Foreskin keratinocyte (primary cell): ENCODE measurements at places on chromosomes 12 and 14. TPM values are rescaled to one million over a fixed set of nuclear protein-coding genes. Genes with fewer than 3 reads are reported as not detected.

The TSPAN8 gene
- not detected in 2 replicates for total RNA-seq

The IRAK4 gene
- 10.8 and 11.2 TPM in 2 replicates for total RNA-seq

The OR4N5 gene
- not detected in 2 replicates for total RNA-seq

The PZP gene
- not detected in 2 replicates for total RNA-seq

The ASPG gene
- 0.11 and 0.14 TPM in 2 replicates for total RNA-seq

The KLHDC1 gene
- 0.49 and 0.71 TPM in 2 replicates for total RNA-seq

The ARHGEF40 gene
- 13.6 and 20.7 TPM in 2 replicates for total RNA-seq

The AVPR1A gene
- not detected in 2 replicates for total RNA-seq

The LRRK2 gene
- total RNA-seq: 0.32 and 0.58 TPM in 2 replicates

DNA sequence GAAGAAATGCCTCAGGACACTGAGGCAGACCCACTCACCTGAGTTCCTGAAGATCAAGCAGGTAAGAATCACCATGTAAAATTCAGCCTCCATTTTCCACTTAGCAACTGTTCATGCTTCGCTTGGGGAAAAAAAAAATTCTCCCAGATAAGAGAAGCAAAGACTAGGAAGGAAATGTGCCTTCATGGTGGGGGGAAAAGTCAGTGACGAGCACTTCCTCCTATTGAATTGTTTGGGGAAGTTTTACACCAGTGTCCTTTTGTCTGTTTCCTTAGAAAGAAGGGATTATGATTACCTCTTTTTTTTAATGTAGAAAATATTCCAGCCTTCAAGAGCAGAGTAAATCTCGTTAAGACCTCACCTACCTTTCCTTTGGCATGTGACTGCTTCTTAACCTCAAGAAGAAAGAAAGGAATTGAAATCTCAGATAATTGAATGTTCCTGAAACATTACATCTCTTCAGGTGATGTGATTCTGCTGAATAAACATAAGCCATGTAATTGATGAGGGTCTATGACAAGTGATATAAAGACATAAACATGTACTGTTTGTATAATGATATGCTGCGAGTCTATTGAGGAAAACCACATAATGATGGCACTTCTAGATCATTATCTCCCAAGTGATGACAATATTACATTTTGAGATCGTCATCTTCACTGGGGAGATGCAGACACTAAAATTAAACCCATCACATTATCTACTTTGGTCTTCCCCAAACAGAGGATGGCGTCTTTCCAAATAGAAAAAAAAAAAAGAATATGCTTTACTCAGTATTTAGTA lies at the start of gene PTPRB:
Gene PTPRB, minus strand, starts transcription at position 127 of the 783 bp plus-strand sequence. Its CDS starts 34 bp downstream, at position 93.
- no peak for DNase-seq

DNA sequence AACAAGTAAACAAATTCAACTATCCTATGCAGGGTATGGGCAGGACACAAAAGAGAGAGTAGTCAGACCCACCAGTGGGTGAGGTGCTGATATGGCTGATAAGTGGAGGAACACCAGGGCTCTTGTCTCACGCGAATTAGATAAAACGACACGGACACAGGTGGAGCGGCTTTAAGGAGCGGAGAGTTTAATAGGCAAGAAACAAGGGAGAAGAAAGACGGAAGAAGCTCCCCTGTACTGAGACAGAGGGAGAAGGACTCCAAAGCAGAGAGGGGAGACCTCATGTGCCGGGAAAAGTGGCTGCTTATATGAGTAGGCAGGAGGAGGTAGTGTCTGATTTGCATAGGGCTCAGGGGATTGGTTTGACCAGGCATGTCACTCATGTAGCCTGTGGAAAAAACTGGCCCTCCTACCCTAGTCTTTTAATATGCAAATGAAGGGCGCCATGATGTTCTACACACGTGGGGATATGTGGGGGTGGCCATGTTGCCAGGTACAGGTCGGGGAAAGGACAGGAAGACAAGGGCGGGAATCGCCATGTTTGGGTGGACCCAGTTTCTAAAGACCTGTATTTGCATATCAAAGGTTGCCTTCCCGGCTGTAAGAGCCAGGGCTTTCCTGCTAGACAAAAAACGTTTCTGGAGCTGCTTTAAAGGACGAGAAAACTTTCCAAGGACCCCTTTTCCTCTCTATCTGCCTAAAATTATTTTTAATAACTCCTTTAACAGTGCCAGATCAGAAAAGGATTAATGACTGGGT lies 28.8 kb downstream of the RPGRIP1 start:
- peak; percentile 94 for DNase-seq

- no peak for DNase-seq
Observed at GRCh38 chr14:45242706-45243105, 10.3 kb downstream of the MIS18BP1 start.

GRCh38 chr14:93592786-93593185 lies 162.0 kb downstream of the UNC79 start:
- no peak for DNase-seq

DNA sequence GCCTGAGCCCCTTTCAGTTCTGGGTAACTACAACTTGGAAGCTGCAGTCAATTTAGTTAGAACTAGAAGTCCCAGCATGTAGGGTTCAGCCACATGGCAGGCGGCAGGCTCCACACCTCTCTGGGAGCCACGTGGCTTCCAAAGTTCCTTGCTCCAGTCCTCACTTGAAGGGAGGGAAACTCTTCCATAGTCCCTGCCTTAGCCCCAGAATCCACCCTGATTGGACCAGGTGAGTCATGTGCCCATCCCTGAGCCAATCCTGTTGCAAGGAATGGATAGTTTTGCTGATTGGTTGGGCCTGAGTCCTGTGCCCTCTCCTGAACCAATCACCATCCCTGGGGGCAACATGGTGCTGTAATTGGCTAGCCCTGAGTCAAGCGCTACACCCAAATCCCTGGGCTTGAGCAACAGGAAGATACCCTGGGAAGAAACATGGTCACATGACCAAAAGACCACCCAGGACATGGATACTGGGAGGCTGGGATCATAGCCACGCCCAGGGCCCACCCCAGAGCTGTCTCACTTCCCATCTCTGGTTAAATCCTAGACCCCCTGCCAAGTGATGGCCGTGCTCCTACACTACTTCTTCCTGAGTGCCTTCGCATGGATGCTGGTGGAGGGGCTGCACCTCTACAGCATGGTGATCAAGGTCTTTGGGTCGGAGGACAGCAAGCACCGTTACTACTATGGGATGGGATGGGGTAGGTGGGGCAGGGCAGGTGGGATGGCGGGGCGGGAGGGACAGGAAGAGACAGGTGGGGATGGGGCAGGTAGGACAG lies 154.7 kb downstream of the ADGRD1 start:
- no peak for DNase-seq

DNA sequence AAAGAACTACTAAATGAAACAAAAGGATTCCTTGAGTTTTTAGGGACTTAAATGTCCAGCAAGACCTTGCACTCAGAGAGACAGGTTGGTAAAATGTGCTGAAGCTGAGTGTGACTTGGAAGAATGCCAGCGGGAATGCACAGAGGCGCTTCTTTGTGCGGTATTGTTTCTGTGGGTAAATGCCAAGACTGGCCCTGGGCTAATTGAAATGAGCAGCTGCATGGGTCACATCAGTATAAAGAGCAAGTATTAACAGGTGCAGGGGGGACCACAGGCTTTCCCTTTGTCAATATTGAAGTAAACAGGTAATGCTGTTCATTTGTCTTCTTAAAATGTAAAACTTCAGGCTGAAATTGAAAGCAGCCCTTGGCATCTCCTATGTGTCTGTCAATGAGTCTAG lies 74.3 kb downstream of the LMO3 start:
- DNase-seq: peak; percentile 37

GRCh38 chr14:68391311-68392014 lies 401.4 kb downstream of the ZFP36L1 start:
- no peak for DNase-seq

GRCh38 chr14:22391908-22392565 lies 197.0 kb downstream of the DAD1 start:
- peak; percentile 47 for DNase-seq

- DNase-seq: no peak
Observed at GRCh38 chr14:34111505-34111904, 160.6 kb upstream of the EGLN3 start.

DNA sequence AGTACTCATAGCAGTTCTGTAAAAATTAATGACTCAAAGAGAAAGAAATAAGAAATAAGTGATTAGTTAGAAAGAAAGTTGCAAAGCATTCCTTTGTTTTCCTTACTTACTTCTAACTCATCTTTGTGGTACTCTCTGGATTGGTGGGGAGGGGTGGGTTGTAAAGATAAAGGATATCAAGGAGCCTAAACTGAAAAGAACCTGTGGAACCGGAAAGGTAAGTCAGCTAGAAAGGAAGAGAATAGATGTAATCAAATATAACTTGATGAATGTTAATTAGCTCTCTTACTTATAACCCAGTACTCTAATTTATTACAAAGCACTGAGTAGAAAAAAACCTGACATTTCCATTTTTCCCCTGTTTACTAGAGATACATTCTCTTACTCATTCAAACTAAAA lies 37.5 kb upstream of the KRR1 start:
- no peak for DNase-seq

DNA sequence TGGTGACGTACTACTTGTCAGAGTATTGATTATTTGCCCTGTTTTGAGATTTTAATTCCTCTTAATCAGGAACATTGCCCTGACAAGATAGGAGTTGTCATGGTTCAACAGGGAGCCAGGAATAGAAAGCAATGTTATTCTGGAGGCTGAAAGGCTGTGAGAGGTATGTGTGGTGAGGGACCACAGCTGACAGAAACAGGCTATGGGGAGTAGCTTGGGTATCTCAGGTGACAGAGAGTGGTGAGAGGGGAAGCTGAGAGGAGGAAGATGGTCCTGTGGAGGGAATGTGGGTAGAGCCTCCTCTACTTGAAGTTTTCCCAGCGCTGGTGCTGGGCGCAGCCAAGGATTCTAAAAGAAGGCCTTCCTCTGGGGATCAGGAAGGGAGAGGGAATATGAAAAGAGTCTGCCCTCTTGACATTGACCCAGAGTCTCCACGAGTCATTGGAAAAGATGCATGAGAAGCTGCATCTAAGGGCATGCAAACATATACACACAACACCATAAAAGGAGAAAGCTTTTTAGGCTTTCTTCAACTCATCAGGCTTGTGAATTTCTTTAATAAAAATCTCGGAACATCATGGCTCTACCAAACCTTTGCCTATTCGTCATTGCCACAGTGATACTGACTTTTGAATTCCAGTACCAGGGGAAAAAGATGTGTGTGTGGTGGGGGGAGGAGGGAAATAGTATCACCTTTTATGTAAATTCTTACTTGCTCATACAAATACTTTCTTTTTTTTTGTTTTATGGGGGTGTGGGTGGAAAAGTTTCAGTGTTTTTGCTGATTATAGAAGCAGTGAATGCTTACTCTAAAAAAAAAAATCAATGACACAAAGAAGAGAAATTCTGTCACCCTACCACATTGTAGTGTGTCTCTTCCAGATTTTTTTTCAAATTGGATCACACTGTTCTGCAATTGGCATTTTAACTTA lies 39.9 kb upstream of the DHRS7 start:
- no peak for DNase-seq

- no peak for DNase-seq
Observed at GRCh38 chr14:100810861-100811461, 15.0 kb upstream of the MEG3 start.

DNA sequence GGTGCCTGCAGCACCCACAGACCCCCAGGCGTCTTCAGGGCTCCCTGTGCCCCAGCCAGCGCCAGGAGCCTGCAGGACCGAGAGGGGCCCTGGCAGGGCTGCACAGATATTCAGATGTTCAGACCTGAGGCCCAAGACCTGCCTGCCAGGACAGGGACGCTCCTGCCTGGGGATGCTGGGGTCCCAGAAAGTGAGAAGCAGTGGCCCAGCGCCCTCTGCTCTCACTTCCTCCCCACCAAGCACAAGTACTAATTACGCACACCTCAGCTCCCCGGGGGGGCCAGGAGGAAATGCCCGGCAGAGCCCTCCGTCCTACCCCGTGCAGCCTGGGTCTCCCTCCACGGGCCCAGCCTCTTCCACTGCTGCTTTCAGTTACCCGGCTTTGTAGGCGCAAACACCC lies 28.8 kb upstream of the INF2 start:
- no peak for DNase-seq

DNA sequence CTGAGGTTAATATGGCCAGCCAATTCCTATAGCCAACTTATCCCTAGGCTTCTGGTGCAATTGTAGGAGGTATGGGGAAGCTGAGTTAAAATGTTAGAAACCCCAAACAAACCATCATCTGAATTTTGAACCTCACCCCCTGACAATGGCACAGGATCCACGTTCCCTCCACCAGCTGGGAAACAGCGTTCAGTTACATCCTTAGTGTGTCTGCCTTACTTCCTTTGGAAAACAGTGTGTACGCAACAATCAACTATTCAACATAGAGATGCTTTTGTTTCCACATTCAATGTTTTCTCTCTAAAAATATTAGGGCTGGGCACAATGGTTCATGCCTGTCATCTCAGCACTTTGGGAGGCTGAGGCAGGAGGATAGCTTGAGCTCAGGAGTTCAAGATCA lies 203.4 kb downstream of the TTC7B start:
- no peak for DNase-seq

DNA sequence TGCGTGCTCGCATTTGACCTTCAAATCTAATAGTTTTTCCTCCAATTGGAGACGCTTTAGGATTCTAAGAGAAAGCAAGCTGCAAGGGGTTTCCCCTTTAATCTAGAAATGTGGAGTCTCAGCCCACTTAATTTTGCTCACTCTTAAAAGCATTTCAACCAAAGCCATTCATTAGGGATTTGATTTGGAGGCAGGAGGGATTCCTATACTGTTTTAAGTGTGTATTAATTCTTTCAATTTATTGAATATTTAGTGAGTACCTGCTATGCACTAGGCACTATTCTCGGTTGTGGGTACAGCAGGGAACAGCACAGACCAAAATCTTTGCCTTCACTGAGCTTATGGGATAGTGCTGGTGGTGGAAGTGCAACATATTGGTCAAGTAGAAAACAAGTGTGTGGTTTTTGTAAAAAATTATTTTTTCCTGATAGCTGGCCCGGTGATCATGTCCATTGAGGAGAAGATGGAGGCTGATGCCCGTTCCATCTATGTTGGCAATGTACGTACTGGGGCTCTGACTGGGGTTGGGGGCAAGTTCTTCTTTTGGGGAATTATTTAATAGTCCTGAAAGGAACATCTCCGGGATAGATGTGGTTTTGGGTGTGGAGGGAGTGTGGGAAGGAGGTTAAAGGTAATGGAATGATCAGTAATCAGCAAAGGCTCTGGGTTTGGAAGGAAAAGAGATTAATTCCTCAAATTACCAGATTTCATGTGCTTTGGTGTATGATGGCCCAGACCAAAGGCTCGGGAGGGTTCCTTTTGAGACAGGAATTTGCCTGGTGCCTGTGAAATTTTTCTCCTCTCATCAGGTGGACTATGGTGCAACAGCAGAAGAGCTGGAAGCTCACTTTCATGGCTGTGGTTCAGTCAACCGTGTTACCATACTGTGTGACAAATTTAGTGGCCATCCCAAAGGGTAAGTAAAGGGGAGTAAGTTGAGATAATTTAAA lies 1.6 kb downstream of the PABPN1 start:
- no peak for DNase-seq

DNA sequence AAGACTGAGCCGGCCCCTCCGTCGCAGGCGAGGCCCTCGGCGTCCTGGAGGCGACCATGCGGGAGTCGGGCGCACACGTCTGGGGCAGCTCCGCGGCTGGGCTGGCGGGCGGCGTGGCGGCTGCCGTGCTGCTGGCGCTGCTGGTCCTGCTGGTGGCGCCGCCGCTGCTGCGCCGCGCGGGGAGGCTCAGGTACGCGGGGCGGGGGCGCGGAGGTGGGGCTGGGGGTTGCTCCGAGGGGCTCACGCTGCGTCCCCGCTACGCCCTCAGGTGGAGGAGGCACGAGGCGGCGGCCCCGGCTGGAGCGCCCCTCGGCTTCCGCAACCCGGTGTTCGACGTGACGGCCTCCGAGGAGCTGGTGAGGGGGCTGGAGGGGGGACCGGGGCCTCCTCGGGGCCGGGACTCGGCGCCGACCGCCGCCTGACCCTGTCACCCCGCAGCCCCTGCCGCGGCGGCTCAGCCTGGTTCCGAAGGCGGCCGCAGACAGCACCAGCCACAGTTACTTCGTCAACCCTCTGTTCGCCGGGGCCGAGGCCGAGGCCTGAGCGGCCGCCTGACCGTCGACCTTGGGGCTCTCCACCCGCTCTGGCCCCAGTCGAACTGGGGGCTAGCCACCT lies 7.8 kb downstream of the AMN start:
- no peak for DNase-seq
